ENCODE measurements at places on chromosomes 5 and 9. TPM values are rescaled to one million over a fixed set of nuclear protein-coding genes. Genes with fewer than 3 reads are reported as not detected.

Gene DOCK8
- not detected for total RNA-seq

Gene GABRA1
- not detected for total RNA-seq

Gene MEGF10
- total RNA-seq: 1.1 TPM

Gene N4BP3
- 0.08 TPM for total RNA-seq

Gene CCL28
- total RNA-seq: 0.11 TPM

Gene HEMGN
- not detected for total RNA-seq

Gene MLANA
- total RNA-seq: not detected

Gene VPS13A
- total RNA-seq: 8.4 TPM

Gene ST6GALNAC4
- total RNA-seq: 35.3 TPM

Gene CDH9
- not detected for total RNA-seq

Gene C9orf153
- not detected for total RNA-seq

Gene ATP6V1G1
- total RNA-seq: 97.4 TPM

Gene MTX3
- total RNA-seq: 10.5 TPM

Gene SAPCD2
- 69.2 TPM for total RNA-seq

Gene TAF11L10
- total RNA-seq: not detected

Gene DBH
- total RNA-seq: not detected

Gene MAP1B
- 75.1 TPM for total RNA-seq

Gene RORB
- 0.17 TPM for total RNA-seq

Data from HT1080 (cell line).